Upper lobe of left lung (tissue), 6 donors: ENCODE measurements at places on chromosomes 2 and 18. TPM values are rescaled to one million over a fixed set of nuclear protein-coding genes. Genes with fewer than 3 reads are reported as not detected.

GRCh38 chr2:39099870-39100728, 20.8 kb downstream of the SOS1 start:
- no peak for DNase-seq
- no peaks in the 10 kb centered on the region for H3K36me3 ChIP-seq
- no peak overlapping the region for H3K4me3 ChIP-seq
- H3K27ac ChIP-seq: no peak overlapping the region
- peaks cover 25% of the 10 kb centered on the region for H3K4me1 ChIP-seq
- H3K27me3 ChIP-seq: no peaks in the 10 kb centered on the region

DNA sequence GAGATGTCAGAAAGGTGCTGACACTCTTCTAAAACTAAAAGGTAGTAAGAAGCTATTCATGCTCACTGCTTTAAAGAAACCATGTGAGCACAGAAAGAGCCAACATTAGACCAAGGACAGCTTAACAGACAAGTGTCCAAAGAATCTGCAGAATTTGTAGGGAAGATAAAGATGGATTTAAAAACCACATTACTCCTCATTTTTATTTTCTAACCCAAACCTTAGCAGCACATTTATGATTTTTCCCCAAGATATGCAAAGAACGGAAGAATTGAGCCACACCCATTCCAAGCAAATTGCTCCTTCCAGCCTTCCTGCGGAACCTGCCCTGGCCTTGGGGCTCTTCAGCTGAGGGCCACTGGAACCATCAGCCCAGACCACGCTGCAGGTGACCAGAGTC, 26.9 kb downstream of the MBP start:
- no peak overlapping the region for H3K27ac ChIP-seq
- H3K27me3 ChIP-seq: no peaks in the 10 kb centered on the region
- peaks cover 59% of the 10 kb centered on the region for H3K4me1 ChIP-seq
- DNase-seq: no peak

DNA sequence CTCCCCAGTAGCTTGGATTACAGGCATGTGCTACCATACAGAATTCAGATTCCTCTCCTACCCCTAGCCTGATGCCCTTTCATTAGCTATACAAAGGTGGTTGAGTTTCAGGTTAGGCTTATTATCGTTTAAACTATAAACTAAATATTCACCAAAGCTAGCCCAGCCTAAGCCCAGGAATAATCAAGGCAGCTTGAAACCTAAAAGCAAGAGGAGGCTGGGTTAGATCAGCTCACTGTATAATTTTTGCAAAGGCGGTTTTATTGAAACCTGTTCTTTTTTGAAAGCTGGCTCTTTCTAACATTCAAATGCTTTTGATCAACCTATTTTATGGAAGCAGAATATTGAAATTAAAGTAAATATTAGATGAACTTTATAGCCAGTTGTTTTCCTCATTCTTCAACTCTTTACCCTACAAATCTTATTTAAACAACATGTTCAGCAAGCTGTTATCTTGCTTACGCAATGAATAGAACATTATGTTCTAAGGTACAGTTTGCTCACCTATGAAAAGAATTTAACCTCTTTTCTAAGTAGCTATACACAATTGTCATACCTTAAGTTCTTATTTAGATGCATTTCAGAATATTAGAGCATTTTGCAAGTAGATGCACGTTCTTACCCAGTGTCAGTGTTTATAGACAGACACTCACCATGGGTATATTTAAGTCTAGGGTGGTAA, 241.6 kb downstream of the NEDD4L start:
- peak overlapping the region; percentile 88 for H3K27ac ChIP-seq
- H3K27me3 ChIP-seq: no peaks in the 10 kb centered on the region
- no peak overlapping the region for H3K4me3 ChIP-seq
- DNase-seq: no peak
- H3K36me3 ChIP-seq: no peaks in the 10 kb centered on the region

GRCh38 chr2:9423100-9423921, at the start of the genes CPSF3 and ITGB1BP1:
CPSF3 (plus strand) TSS chr2:9423654; CDS start chr2:9423774, 120 bp downstream.
ITGB1BP1 (minus strand) TSS chr2:9423528; CDS start chr2:9418697, 4,831 bp downstream.
- H3K27me3 ChIP-seq: no peaks in the 10 kb centered on the region
- peak within 1 kb of the TSS; percentile 99 for H3K4me3 ChIP-seq
- no peaks in the 10 kb centered on the region for H3K36me3 ChIP-seq
- peaks cover 23% of the 10 kb centered on the region for H3K4me1 ChIP-seq
- peak within 1 kb of the TSS; percentile 95 for H3K27ac ChIP-seq
- DNase-seq: peak; percentile 96

GRCh38 chr18:47777626-47778025, 152.8 kb downstream of the SMAD2 start:
- no peaks in the 10 kb centered on the region for H3K36me3 ChIP-seq
- H3K4me3 ChIP-seq: no peak overlapping the region
- no peak overlapping the region for H3K27ac ChIP-seq
- no peak for DNase-seq

The CHRNA1 gene
- total RNA-seq: 0.17 TPM

DNA sequence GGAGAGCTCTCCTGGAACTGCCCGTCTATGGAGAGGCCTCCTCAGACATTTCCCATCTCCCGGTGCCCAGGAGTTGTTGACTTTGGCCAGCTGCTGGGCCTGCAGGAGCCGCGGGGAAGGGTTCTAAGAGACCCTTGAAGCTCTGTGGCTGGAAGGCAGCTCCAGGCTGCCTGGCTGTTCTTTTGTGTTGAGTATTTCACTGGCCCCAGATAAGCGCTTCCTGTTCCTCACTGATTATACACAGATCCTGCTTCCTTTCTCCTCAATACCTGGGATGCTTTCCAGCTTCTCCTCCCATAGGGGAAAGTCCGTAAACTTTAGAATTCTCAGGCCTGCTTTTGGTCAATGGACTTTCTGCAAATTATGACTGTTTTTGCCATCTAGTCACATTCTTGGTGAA, 57.8 kb downstream of the TGOLN2 start:
- DNase-seq: peak; percentile 75
- H3K4me1 ChIP-seq: peaks cover 34% of the 10 kb centered on the region
- H3K4me3 ChIP-seq: no peak overlapping the region
- no peaks in the 10 kb centered on the region for H3K27me3 ChIP-seq

DNA sequence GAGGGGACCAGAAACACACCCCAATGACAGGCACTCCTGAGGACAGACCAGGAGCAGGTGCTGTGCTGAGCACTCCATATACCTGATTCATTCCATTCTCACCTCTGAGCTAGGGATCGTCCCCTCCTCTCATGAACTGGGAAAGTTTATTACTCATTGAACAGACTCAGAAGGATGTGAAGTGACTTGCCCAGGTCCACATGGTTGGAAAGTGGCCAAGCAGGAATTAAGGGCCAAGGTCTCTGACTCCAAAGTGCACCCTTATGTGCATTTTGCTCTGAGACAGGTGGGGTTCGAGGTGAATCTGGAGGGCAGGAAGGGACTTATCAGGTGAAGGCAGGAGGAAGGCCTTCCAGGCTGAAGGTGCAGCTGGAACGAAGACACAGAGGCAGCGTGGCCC, 25.1 kb upstream of the PLB1 start:
- H3K27ac ChIP-seq: no peak overlapping the region
- no peaks in the 10 kb centered on the region for H3K36me3 ChIP-seq
- H3K27me3 ChIP-seq: no peaks in the 10 kb centered on the region
- no peak for DNase-seq
- no peaks in the 10 kb centered on the region for H3K4me1 ChIP-seq
